Activated CD4-positive, alpha-beta T cell treated with anti-CD3 and anti-CD28 coated beads for 36 hours (primary cell): ENCODE measurements at places on chromosomes 7 and 10. TPM values are rescaled to one million over a fixed set of nuclear protein-coding genes. Genes with fewer than 3 reads are reported as not detected.

FEZF1 gene
- not detected for total RNA-seq

CRTAC1 gene
- total RNA-seq, result not detected

GRCh38 chr10:19874791-19875190 lies 58.6 kb downstream of the PLXDC2 start:
- DNase-seq, result no peak

- no peak for DNase-seq
Observed at GRCh38 chr7:71285571-71286145, 153.7 kb downstream of the GALNT17 start.

- no peak for DNase-seq
Observed at GRCh38 chr7:47702080-47702479, 120.2 kb upstream of the TNS3 start.

GRCh38 chr10:35218339-35218955 lies 91.8 kb downstream of the CREM start:
- DNase-seq, result peak; percentile 94

DNA sequence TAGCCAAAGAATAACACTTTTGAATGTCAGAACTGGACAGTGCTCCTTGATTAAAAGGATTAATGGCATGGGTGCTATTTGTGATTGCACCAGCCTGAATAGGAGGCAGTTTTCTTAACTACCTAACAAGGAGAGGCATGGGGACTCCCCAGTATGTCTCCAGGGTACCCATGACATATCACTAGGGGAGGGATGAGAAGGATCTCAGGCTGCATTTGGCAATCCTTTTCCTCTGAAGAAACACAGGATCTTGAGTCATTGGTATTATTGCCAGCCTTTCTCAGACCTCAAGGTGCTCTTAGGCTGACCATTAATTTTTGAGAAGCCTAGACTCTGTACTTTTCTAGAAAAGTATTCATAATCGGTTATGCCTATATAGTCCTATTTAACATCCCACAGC lies 77.5 kb upstream of the NPVF start:
- DNase-seq, result no peak
